NB4 (cell line): ENCODE measurements at places on chromosomes 5 and 9.

DNA sequence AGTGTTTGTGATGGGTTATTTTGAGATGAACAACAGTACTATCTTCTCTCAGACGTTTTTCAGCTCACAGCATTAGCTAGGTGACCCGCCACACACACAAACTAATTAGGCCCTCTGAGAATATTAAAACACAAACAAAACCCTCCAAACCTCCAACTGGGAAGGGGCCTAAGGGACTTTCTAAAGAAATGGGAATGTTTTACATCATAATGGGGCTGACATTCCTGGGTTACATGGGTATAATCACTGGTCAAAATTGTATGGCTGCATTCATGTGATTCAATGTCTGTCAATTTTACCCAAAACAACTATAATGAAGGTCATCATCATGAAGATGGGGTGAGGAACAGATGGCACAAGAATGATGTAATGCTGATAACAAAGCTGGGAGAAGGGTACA is 59.6 kb downstream of the SPTLC1 start:
- no peak for DNase-seq

DNA sequence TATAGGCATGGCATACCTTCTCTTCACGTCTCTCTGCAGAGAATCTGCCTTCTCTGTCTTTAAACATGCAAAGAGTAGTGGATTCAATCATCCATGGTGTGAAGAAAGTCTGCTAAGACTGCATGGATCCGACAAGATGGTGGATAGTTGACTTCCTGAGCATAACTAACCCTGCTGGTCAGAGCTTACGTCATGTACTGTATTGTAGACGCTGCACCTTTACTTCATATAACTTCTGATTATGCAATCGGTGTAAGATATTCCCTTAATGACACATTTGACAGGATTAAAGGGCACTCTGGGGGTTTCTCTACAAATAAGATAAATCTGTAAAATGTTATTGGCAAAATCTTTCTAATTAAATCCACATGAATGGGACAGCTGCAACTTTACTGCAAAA is 240.3 kb upstream of the NREP start:
- peak; percentile 4 for DNase-seq

DNA sequence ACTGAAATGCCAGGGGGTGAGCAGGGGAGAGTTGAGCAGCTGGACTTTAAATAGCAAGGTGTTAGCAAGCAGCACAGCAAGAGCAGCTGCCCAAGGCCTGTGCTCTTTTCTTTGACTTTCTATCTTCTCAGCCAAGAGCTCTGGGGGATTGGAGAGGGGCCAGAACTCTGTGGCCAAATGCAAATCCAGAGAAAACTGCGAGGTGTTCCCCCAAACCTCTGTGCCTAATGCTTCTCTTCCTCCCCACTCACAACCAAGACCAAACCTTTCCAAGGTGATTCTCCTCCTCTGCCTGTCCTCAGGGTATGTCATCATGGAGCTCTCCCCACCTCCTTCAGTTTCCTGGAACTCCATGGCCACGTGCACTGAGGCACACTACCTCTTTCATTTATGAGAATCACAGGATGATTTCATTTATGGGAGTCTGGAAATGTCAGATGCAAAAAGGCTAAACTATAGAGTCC is 118.7 kb upstream of the WWC1 start:
- DNase-seq: no peak

DNA sequence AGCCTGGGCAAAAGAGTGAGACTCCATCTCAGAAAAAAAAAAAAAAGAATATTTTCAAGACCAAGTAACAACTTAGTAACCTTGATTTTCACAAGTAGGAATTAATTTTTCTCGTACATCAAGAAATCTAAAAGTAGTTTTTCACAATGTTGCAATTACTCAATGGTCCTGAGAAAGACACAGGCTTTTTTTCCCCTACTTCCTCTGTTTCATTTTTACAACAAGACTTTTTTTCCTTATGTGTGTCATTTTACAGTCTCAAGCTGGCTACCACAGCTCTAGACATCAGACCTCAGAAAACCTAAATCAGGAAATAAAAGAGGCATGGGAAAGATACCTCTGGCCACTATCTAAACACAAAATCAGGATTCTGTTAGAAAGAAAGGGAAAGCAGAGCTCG is 45.9 kb downstream of the WDR36 start:
- no peak for DNase-seq

- peak; percentile 97 for DNase-seq
Measured at GRCh38 chr9:16726718-16727451, 143.6 kb downstream of the BNC2 start.
